ENCODE measurements at places on chromosomes 5 and 9. TPM values are rescaled to one million over a fixed set of nuclear protein-coding genes. Genes with fewer than 3 reads are reported as not detected.

- peaks cover 97% of the 10 kb centered on the region for H3K36me3 ChIP-seq
- H3K4me3 ChIP-seq = no peak overlapping the region
- peaks cover 9% of the 10 kb centered on the region for H3K4me1 ChIP-seq
- H3K27me3 ChIP-seq = no peaks in the 10 kb centered on the region
These were observed 10.0 kb upstream of the DDX41 start for GRCh38 chr5:177526791-177527190.

DNA sequence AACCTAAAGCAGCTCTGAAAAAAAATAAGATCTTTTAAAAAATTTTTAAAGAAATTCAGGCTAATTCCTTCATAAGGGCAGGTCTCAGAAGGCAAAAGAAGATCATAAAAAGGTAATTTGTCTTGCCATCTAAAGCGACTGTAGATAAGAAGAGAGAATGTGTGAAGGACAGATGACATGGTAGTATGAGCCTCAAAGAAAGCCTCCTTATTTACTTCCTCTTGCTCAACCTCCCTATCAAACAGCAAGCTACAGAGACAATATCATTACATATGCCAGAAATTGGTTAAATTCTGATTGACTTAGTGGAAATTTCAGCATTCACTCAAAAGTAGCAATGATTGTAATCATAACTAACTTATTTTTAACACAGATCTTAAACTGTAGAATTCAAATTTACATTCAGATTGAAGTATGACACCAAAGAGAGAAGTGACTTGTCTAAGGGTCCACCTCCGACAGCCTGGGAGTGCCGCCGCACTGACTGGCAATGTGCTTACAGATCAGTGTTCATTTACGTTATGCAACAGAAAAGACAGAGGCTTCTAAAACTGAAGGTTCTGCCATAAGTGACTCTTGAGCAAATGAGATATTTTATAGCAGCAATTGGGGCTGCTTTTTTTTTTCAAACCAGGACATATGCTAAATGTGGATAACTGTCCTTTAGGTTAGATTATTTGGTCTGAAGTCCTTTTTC lies 132.0 kb downstream of the CEMIP2 start:
- no peaks in the 10 kb centered on the region for H3K36me3 ChIP-seq
- no peaks in the 10 kb centered on the region for H3K27me3 ChIP-seq
- no peak overlapping the region for H3K4me3 ChIP-seq
- H3K4me1 ChIP-seq = no peaks in the 10 kb centered on the region
- DNase-seq = no peak

- no peaks in the 10 kb centered on the region for H3K27me3 ChIP-seq
- H3K27ac ChIP-seq = no peak overlapping the region
- no peak overlapping the region for H3K4me3 ChIP-seq
- H3K4me1 ChIP-seq = peaks cover 4% of the 10 kb centered on the region
These were observed 117.5 kb upstream of the NR5A1 start for GRCh38 chr9:124624735-124624992.

GRCh38 chr5:133519191-133519590 lies 93.2 kb downstream of the FSTL4 start:
- H3K4me1 ChIP-seq = no peaks in the 10 kb centered on the region
- no peaks in the 10 kb centered on the region for H3K36me3 ChIP-seq
- DNase-seq = no peak
- no peaks in the 10 kb centered on the region for H3K27me3 ChIP-seq
- H3K4me3 ChIP-seq = no peak overlapping the region

- H3K27ac ChIP-seq = no peak overlapping the region
- H3K4me1 ChIP-seq = peaks cover 3% of the 10 kb centered on the region
- DNase-seq = no peak
- H3K27me3 ChIP-seq = no peaks in the 10 kb centered on the region
These were observed 102.2 kb downstream of the PCSK5 start for GRCh38 chr9:75992482-75993206.

- H3K27ac ChIP-seq = peak overlapping the region; percentile 94
- peaks cover 80% of the 10 kb centered on the region for H3K4me1 ChIP-seq
- no peaks in the 10 kb centered on the region for H3K27me3 ChIP-seq
- DNase-seq = no peak
- H3K4me3 ChIP-seq = no peak overlapping the region
These were observed 4.9 kb upstream of the TRAF1 start for GRCh38 chr9:120931231-120932085.

- peaks cover 21% of the 10 kb centered on the region for H3K4me1 ChIP-seq
- DNase-seq = no peak
- H3K27me3 ChIP-seq = no peaks in the 10 kb centered on the region
- no peak overlapping the region for H3K27ac ChIP-seq
- no peak overlapping the region for H3K4me3 ChIP-seq
These were observed 51.7 kb downstream of the PTCH1 start for GRCh38 chr9:95465115-95465514.

DNA sequence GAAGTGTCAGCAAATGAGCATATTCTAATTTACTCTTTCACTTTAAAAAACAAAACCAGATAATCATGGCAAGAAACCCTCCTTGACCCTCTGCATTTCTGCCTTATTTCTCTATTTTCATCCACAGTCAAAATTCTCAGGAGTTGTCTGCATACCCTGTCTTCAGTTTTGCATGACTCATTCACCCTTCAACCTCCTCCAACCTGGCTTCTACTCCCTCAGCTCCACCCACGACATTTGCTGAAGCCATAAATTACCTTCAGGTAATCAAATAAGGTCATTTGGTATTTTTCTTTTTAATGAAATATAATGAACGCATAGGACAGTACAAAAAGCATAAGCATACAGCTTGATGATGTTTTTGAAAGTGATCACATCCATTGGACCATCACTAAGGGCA lies 27.8 kb upstream of the SH3GL2 start:
- DNase-seq = no peak
- H3K27me3 ChIP-seq = no peaks in the 10 kb centered on the region
- H3K4me3 ChIP-seq = no peak overlapping the region

DNA sequence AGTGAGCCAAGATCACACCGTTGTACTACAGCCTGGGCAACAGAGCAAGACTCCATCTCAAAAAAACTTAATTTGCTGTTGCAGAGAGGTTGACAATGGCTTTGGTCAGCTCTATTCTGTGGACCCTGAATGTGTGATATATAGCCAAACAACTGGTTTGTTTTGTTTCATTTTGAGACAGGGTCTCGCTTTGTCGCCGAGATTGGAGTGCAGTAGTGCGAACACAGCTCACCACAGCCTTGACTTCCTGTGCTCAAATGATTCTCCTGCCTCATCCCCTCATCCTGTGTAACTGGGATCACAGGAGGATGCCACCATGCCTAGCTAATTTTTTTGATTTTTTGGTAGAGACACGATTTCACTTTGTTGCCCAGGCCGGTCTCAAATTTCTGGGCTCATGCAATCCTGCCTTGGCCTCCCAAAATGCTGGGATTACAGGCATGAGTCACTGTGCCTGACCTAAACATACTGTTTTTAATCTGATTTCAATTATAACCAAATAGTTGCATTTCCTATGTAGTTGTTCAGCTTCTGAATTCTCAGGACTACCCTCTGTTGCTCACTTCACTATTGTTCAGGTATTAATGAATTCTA lies 9.8 kb downstream of the RNF183 start:
- H3K4me3 ChIP-seq = no peak overlapping the region
- H3K27ac ChIP-seq = no peak overlapping the region
- no peak for DNase-seq
- no peaks in the 10 kb centered on the region for H3K4me1 ChIP-seq
- H3K27me3 ChIP-seq = no peaks in the 10 kb centered on the region

DNA sequence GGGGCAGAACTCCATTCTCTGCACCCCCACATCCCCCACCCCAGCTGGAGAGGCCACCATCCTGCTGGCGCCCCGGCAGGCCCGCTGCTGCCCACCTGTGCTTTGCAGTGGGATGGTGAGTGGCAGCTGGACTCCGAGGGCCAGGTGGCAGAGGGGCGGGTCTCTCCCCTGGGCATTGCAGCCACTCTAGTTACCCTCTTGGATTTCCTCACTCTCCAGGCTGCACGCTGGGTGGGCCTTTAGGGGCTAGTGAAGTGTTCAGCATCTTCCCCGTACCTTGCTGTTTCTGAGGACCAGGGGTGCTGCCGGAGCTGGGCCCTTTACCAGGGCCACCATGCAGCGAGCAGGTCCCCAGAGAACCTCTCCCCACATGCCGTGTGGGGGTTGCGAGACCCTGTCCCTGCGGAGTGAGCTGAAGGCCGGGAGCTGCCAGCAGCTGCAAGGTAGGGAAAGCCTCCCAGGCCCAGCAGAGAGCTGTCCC lies 88.4 kb upstream of the SH3PXD2B start:
- no peak for DNase-seq
- no peak overlapping the region for H3K4me3 ChIP-seq
- no peak overlapping the region for H3K27ac ChIP-seq
- no peaks in the 10 kb centered on the region for H3K27me3 ChIP-seq
- no peaks in the 10 kb centered on the region for H3K36me3 ChIP-seq

DNA sequence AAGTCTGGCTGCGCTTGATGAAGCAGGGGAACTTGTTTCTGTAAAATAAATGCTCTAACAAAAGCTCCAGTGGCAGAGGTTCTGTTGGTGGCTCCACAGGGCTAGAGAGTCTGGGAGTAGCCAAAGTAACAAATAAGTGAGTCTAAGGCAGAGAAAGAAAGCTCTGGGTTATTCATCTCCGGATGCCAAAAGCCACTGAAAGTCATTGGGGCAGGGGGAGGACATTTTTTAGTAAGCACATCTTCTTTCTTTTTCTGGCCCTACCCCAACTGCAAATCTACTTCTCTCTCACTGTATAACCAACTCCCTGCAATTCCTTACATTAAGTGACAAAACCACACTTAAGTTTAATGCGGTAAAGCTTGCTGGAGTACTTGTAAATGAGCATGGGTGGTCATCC lies 141.6 kb downstream of the INSYN2B start:
- H3K27ac ChIP-seq = no peak overlapping the region
- no peak for DNase-seq
- H3K36me3 ChIP-seq = no peaks in the 10 kb centered on the region

DNA sequence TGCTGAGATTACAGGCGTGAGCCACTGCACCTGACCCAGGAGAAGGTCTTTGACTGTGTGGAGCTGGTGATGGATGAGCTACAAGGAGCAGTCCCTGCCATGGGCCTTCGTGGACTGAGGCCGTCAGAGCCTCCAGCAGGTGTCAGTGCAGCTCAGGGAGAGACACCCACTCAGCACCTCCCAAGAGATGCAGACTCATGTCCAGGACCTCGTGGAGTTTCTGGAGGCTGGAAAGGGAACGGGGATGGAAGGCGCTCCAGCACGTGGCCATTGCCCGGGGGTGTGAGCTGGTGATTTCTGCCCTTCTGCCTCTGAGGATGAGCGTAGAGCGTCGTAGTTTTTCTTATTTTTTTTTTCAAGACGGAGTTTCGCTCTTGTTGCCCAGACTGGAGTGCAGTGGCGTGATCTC lies 9.5 kb downstream of the TOR4A start:
- H3K36me3 ChIP-seq = no peaks in the 10 kb centered on the region
- H3K4me1 ChIP-seq = peaks cover 3% of the 10 kb centered on the region
- no peak overlapping the region for H3K4me3 ChIP-seq
- H3K27me3 ChIP-seq = no peaks in the 10 kb centered on the region
- H3K27ac ChIP-seq = no peak overlapping the region
- peak; percentile 53 for DNase-seq

DNA sequence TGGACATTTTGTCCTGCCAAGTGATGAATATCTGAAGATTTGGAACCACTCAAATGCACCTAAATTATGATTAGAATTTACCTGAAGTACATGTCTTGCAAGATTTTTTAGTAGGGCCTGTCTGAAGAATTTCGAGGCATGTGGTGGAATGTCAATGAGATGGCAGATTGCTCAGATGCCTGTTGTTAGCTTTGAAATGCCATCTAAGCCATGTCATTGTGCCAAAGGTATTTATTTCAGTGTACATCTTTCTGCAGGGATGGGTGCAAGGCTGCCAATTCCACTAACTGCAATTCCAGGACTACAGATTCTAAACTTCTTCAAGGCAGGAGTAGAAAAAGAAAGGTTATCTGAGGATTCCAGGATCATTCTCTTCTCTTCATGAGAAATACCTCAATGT lies 9.1 kb upstream of the GNAQ start:
- no peaks in the 10 kb centered on the region for H3K27me3 ChIP-seq
- H3K36me3 ChIP-seq = no peaks in the 10 kb centered on the region
- H3K27ac ChIP-seq = no peak overlapping the region
- no peaks in the 10 kb centered on the region for H3K4me1 ChIP-seq

- DNase-seq = no peak
- peak overlapping the region; percentile 97 for H3K27ac ChIP-seq
- peak overlapping the region; percentile 68 for H3K4me3 ChIP-seq
- no peaks in the 10 kb centered on the region for H3K27me3 ChIP-seq
- no peaks in the 10 kb centered on the region for H3K36me3 ChIP-seq
These were observed 8.4 kb downstream of the SH2D3C start for GRCh38 chr9:127769929-127770582.

- no peak overlapping the region for H3K27ac ChIP-seq
- H3K27me3 ChIP-seq = no peaks in the 10 kb centered on the region
- H3K4me1 ChIP-seq = peaks cover 16% of the 10 kb centered on the region
- no peak overlapping the region for H3K4me3 ChIP-seq
These were observed 184.2 kb downstream of the EFNA5 start for GRCh38 chr5:107486489-107486888.

DNA sequence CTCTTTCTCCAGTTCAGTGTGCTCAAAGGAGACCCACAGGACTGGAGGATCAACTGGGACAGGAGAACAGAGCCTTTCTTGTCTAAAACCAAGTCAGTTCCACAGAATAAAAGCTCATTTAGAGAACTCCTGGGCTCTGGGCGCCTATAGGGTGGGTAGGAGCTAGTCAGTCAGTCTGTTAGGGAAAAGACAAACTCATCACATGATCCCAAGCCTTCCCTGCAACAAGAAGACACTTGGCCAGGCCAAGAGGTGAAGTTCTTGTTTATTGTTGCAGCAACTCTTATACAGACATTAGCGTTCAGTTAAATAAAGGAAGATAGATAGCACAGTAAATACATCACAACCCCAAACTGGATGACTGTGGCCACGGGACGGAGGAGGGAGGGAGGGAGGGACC lies 102.3 kb downstream of the ENTREP1 start:
- no peaks in the 10 kb centered on the region for H3K4me1 ChIP-seq
- H3K27me3 ChIP-seq = no peaks in the 10 kb centered on the region
- DNase-seq = no peak
- H3K36me3 ChIP-seq = no peaks in the 10 kb centered on the region
- no peak overlapping the region for H3K4me3 ChIP-seq

GRCh38 chr5:152641970-152642805 lies 237.1 kb upstream of the NMUR2 start:
- H3K4me3 ChIP-seq = no peak overlapping the region
- no peak overlapping the region for H3K27ac ChIP-seq
- H3K36me3 ChIP-seq = no peaks in the 10 kb centered on the region
- no peaks in the 10 kb centered on the region for H3K27me3 ChIP-seq
- no peak for DNase-seq
- H3K4me1 ChIP-seq = peaks cover 15% of the 10 kb centered on the region

- no peaks in the 10 kb centered on the region for H3K27me3 ChIP-seq
- H3K4me3 ChIP-seq = peak overlapping the region; percentile 40
- no peak overlapping the region for H3K27ac ChIP-seq
- H3K36me3 ChIP-seq = no peaks in the 10 kb centered on the region
These were observed 74.3 kb downstream of the SEC61B start for GRCh38 chr9:99296291-99296951.

- H3K27ac ChIP-seq = no peak overlapping the region
- H3K36me3 ChIP-seq = no peaks in the 10 kb centered on the region
- H3K4me3 ChIP-seq = no peak overlapping the region
- no peaks in the 10 kb centered on the region for H3K4me1 ChIP-seq
- no peaks in the 10 kb centered on the region for H3K27me3 ChIP-seq
- DNase-seq = peak; percentile 67
These were observed 25.8 kb downstream of the CDC25C start for GRCh38 chr5:138305797-138306196.

Gene CMYA5
- 994 TPM for total RNA-seq

Gene NRARP
- total RNA-seq = 14.1 TPM

Gene DCTN3
- 128 TPM for total RNA-seq

Gene MED22
- 21.1 TPM for total RNA-seq

Gene STX17
- 31.1 TPM for total RNA-seq

Gene PCDHA1
- not detected for total RNA-seq

Gene GARNL3
- 13.6 TPM for total RNA-seq

Gene BRIX1
- total RNA-seq = 15.7 TPM
